ENCODE measurements at places on chromosomes 3 and 15.

DNA sequence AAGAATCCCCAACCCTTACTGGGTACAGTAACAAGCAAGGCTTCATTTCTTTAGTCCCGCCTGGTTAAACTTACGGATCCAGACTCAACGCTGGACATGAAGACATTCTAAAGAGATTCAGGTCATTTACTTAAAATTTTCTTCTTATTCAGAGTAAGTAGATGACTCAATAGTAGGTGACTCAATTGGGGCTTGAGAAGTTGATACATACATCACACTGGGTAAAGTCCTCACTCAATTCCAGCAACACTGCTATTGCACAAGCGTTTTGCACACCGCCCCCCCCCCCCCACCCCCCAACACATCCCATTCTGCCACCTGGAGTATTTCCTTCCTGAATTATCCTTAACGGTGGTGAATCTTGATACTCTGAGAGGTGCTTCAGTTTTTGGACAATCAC lies 610.0 kb downstream of the FOXP1 start:
- DNase-seq: no peak

DNA sequence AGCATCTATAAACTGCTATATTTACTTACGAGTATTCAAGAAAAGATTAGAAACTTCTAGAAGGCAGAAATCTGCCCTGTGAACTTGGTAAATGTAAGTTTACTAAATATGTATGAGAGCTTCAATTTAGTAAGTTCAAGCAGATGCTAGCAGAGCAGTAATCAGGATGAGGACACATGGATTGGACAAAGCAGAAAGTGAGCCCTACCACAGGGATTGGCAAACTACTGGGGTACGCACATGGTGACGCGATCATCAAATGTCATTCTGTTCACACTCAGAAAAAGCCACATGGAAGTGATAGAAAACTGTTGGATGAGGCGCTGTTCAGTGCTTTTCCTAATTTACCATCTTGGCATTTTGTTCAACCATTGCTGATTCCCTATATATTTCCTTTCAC lies 360.2 kb upstream of the ZNF385D start:
- no peak for DNase-seq

- no peak for DNase-seq
These were observed 100.0 kb downstream of the PCCB start for GRCh38 chr3:136350132-136350531.

DNA sequence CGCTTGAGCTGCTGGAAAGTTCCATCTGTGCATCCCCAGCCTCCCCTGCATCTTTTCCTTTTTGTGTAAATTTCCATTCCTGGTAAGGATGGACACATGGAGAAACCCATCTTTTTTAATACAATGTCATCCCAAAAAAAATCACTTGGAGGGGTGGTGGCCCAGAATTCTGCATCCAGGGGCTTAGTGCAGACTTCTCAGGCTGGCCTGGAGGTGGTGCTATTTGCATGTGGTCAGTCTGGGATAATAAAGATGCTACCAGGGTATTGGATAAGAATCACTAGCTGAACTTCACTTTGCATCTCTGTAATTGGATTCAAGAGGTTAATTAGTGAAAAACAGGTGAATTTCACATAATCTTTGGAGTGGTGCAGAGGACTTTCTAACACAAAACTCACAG lies 1.8 kb upstream of the ZSCAN2 start:
- no peak for DNase-seq

GRCh38 chr3:155179437-155179827 lies 99.3 kb downstream of the MME start:
- no peak for DNase-seq

DNA sequence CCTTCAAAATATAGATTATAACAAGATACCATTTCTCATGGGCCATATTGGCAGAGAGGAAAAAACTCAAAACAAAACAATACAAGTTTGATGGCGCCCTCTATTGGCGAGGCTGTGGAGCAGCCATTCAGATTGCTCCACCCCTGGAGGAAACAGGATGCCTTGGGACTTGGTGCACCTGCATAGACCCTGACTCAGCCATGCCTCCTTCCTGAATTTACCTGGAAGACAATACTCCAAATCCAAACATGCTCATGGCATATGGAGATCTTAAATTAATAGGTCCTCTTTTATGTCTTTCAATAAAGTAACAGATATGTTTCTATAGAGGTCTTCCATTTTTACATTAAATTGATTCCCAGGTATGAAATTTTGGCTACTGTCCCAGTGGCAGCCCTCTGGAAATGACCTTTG lies 90.0 kb downstream of the APBA2 start:
- no peak for DNase-seq

DNA sequence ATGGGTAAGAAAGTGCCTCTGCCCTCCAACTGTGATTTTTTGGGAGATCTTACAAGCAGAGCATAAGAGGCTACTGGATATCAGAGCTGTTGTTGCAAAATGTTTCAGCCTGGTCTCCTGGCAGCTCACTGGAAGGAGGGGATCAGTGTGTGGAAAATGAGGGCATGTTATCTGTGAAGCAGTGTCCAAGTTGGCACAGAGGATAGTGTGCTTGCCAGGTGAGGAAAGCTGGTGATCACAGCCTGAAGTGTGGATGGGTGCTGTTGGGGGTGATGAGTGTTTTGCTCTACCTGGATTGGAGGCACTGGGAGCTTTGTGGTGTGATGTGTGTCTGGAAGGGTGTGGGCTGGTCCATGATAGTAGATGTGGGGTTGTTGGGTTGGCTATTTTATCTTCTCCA lies 69.3 kb downstream of the MCTP2 start:
- DNase-seq: no peak

DNA sequence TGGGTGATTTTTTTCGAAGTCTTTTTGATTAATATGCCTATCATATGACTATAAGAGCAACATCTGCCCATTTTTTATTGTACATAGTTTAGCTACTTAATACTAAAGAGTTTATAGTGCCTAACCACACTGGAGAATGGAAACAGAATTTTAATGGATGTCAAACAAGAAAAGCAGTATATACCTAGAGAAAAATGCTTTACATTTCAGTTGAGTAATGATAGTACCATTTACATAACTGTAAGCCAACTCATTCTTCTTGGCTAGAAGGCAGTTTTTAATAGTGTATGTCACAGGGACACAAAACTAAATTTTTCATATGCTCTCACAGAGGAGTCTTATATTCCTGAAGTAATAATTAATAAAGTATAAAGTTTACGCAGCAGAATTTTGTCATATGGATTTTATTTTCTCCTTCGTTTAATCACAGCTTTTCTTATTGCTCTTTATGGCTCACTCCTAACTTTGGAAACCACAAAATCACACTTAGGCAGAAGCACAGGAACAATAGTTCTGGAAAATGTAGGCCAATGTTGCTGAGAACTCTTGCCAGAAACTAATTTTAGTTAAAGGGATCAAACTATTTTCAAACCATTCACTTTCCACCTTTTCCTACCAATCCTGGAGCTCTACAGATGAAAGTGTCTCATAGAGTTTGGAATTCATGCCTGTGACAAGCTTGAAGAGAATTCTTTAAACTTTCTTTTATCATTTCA lies 243.6 kb downstream of the ZIC1 start:
- no peak for DNase-seq

DNA sequence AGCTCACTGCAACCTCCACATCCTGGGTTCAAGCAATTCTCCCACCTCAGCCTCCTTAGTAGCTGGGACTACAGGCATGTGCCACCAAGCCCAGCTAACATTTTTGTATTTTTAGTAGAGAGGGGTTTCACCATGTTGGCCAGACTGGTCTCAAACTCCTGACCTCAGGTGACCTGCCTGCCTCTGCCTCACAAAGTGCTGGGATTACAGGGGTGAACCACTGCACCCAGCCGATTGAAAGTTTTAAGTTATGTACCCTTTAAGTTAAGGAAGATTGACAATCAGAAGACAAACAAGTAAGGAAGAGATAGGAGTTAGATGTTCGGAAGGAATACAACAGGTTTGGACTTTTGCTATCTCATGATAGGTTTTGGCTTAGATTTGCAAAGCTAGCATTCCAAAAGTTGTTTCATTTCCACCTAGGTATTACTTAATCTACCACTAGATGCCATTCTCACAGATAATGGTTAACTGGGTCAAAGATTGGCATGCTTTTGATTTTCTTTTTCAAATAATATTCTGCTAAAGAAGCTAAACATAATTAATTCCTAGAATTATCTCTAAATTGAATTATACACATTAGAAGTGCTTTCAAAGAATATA lies 35.0 kb downstream of the GATM start:
- no peak for DNase-seq

DNA sequence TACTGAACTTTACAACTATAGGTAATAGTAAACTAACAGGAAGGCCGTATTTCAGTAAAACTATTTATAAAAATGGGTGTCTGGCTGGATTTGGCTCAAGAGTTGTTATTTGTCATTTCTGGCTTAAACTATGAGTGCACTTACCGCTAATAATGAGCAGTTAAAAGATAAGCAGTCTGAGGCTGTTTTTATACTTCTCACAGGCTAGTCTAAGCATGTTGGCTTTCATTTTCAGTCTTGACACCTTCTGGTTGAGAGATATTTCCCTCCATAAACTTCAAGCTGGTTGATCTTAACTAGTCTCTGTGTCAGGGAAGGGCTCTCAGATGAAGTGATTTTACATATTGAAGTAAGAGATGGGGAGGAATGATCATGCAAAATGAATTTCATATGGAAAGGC lies 96.1 kb downstream of the RSRC1 start:
- DNase-seq: no peak

GRCh38 chr15:57883701-57884100 lies 177.2 kb downstream of the POLR2M start:
- no peak for DNase-seq

GRCh38 chr15:72491768-72492167 lies 17.6 kb downstream of the ARIH1 start:
- DNase-seq: no peak

DNA sequence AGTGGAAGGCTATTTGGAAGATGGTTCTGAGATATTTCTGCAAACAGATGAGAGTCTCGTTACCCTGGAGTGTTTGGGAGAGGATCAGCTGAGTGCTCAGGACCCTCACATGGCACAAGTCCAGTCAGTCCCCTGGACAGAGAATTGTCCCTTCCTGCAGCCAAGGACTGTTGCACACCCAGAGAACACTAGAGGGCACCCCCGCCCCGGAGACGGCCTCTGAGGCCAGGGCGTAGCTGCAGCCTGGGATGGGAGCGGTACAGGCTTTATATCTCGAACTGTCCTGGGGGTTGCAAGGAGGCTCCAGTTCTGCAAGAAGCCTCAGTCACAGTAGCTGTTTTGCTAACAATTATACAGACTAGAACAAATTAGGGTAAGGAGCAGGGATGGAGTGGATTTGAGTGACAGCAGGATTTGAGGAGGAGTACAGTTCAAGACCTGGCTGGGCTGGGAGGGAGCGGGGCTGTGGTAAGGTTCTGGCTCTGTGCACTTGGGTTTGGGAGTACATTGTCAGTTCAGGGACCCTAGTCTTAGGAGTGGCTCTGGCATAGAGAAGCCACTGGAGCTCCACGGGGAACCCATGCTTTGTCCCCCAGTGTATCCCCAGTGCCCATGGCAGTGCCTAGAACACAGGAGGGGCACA lies 67.6 kb upstream of the HACD2 start:
- peak; percentile 59 for DNase-seq

GRCh38 chr15:38202361-38202760 lies 50.3 kb upstream of the SPRED1 start:
- no peak for DNase-seq

GRCh38 chr3:194130807-194131589 lies 5.0 kb upstream of the HES1 start:
- DNase-seq: peak; percentile 96

DNA sequence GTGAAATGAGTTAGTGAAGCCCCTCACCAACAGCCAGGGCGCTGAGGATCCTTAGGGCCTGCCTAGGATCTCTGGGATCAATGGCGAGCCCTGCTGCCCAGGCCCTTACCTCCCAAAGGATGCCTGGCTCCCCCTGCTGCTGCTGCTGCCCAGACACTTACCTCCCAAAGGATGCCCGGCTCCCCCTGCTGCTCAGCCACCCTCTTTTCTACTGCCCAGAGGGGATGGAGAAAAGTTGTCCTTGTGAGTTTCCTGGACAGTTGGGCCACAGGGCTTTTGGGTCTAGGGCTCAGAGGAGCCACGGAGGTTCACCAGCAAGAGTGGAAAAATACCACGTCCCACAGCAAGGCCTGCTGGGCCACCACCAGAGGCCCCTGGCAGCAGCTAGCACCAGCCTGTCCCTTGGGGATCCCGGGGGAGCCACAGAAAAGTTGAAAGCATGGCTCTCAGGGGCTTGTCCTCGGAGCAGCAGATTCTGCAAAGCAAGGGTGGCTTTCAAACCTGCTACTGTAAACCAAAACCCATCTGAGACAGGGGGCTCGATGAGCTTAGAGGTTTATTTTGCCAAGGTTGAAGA lies 59.4 kb downstream of the SLC6A6 start:
- DNase-seq: no peak

GRCh38 chr3:122111974-122112373 lies 56.8 kb downstream of the CD86 start:
- DNase-seq: no peak

GRCh38 chr15:86006546-86006945 lies 73.1 kb upstream of the AGBL1 start:
- DNase-seq: no peak

- DNase-seq: no peak
These were observed 203.0 kb upstream of the PDZRN3 start for GRCh38 chr3:73827725-73828211.

GRCh38 chr3:122988508-122988907 lies 39.1 kb downstream of the SEMA5B start:
- DNase-seq: no peak

GRCh38 chr15:90644526-90644925 lies 72.6 kb upstream of the BLM start:
- no peak for DNase-seq

DNA sequence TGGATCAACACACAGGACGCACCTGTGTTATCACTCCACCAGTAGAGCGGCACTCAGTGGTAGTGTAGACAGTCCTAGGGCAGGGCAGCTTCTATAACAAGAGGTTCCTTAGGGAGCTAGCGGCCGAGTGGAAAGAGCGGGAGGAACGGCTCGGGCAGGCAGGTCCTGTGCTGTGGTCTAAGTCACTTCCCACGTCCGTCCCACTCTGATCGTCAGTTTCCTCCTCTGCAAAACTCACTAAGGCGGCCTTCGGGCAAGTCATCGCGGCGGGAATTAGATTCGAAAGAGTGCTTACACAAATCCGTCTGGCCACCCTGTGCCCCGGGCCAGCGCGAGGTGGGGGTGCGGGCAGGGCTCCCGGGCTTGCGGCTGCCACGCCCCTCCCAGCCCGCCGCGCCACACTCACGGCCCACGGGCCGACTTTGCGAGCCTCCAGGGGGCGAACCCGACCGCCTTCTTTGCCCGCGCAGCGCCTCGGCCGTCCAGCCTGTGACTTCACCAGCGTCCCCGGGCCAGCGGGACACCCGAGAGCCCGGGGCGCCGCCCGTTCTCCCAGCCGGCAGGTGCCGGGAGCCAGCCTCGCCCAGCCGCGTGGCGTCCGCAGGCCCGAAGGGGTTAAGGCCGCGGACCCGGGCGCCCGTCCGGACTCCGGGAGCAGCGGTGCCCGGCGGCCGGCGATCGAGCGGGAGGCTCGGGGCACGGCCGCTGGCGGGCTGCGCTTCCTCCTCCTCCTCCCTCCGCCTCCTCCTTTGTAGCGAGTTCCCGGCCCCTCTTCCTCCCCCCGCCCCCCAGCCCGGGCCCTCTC lies 416 bp upstream of the CORO2B start:
- no peak for DNase-seq
